ENCODE measurements at places on chromosomes 16 and 17. TPM values are rescaled to one million over a fixed set of nuclear protein-coding genes. Genes with fewer than 3 reads are reported as not detected.

The SPAG7 gene
- polyA plus RNA-seq = 96.7 TPM

The CLDN9 gene
- polyA plus RNA-seq = not detected

The HOXB3 gene
- polyA plus RNA-seq = 0.65 TPM

The C16orf92 gene
- not detected for polyA plus RNA-seq

The MAFG gene
- 7.4 TPM for polyA plus RNA-seq

The BIRC5 gene
- 0.20 TPM for polyA plus RNA-seq

The RBBP6 gene
- polyA plus RNA-seq = 13.2 TPM

The SP2 gene
- polyA plus RNA-seq = 6.8 TPM

The SECTM1 gene
- 209 TPM for polyA plus RNA-seq

The CTRL gene
- 0.69 TPM for polyA plus RNA-seq

The NOL11 gene
- 11.4 TPM for polyA plus RNA-seq

- H3K27ac ChIP-seq = no peak within 1 kb of the TSS
- no peak within 1 kb of the TSS for H3K4me3 ChIP-seq
- no peaks in the 10 kb centered on the region for H3K27me3 ChIP-seq
- H3K4me1 ChIP-seq = no peaks in the 10 kb centered on the region
Observed at GRCh38 chr17:67044016-67044772, at the start of gene CACNG1. Gene CACNG1, plus strand, starts transcription at chr17:67044554. Its CDS starts 107 bp downstream, at chr17:67044661.

GRCh38 chr16:23317266-23317661 is 15.2 kb downstream of the SCNN1B start:
- no peaks in the 10 kb centered on the region for H3K36me3 ChIP-seq
- H3K27me3 ChIP-seq = no peaks in the 10 kb centered on the region
- no peaks in the 10 kb centered on the region for H3K4me1 ChIP-seq
- no peak overlapping the region for H3K4me3 ChIP-seq

- H3K27me3 ChIP-seq = no peaks in the 10 kb centered on the region
- H3K4me1 ChIP-seq = peaks cover 35% of the 10 kb centered on the region
- H3K4me3 ChIP-seq = no peak overlapping the region
- no peak overlapping the region for H3K27ac ChIP-seq
Observed at GRCh38 chr17:75853433-75853832, 1.7 kb downstream of the WBP2 start.

GRCh38 chr17:72145962-72146361 is 25.1 kb downstream of the SOX9 start:
- H3K4me1 ChIP-seq = no peaks in the 10 kb centered on the region
- no peaks in the 10 kb centered on the region for H3K36me3 ChIP-seq
- no peak overlapping the region for H3K27ac ChIP-seq
- DNase-seq = no peak
- no peaks in the 10 kb centered on the region for H3K27me3 ChIP-seq

GRCh38 chr16:15966836-15967546 is 17.6 kb downstream of the ABCC1 start:
- no peaks in the 10 kb centered on the region for H3K27me3 ChIP-seq
- peaks cover 5% of the 10 kb centered on the region for H3K36me3 ChIP-seq
- no peak for DNase-seq
- H3K4me3 ChIP-seq = no peak overlapping the region

- DNase-seq = no peak
- H3K27me3 ChIP-seq = no peaks in the 10 kb centered on the region
- H3K36me3 ChIP-seq = no peaks in the 10 kb centered on the region
Observed at GRCh38 chr16:88468275-88469129, 15.4 kb downstream of the ZFPM1 start.

DNA sequence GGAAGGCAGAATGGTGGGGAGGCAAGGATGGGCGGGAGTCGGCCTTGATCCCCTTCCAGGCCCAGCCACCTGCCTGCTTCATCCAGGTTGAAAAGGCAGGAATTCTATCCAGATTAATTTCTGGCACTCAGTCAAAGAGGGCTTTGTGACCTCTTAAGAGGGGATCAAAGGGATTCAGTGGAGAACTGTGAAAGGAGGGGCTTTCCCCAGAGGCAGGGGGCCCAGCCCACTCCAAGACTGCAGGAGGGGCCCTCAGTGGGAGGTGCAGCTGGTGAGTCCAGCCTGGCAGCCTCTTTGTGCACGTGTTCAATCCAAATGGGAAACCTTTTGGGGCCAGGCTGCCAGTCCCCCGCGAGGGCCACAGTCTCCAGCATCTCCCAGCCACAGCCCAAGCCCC is 148.5 kb upstream of the PLCG2 start:
- H3K27me3 ChIP-seq = no peaks in the 10 kb centered on the region
- H3K4me1 ChIP-seq = peaks cover 19% of the 10 kb centered on the region

DNA sequence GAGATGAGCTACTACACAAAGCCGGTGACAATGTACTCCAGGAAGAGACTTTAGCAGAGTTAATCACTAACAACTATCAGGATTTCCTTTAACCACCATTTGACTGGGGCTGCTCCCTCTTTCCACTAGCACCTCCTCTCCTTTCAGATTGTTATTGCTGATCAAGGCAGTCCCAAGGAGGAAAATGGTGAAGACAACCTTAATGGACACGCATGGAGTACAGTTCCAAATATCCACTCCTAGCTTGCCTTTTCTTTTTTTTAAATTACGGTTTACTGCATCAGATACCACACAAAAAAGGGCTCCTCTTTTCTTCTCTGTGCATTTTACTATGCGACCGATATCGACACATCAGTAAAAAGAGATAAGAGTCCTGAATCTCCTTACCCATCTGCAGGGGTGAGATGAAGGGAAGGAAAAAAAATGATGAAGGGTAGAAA is 30.9 kb downstream of the FAM222B start:
- H3K4me1 ChIP-seq = peaks cover 18% of the 10 kb centered on the region
- no peaks in the 10 kb centered on the region for H3K36me3 ChIP-seq
- H3K27me3 ChIP-seq = no peaks in the 10 kb centered on the region
- no peak overlapping the region for H3K27ac ChIP-seq
- peak overlapping the region; percentile 92 for H3K4me3 ChIP-seq

- no peak overlapping the region for H3K27ac ChIP-seq
- H3K36me3 ChIP-seq = peaks cover 76% of the 10 kb centered on the region
- no peaks in the 10 kb centered on the region for H3K4me1 ChIP-seq
- H3K4me3 ChIP-seq = no peak overlapping the region
Observed at GRCh38 chr17:73028299-73028755, 64.2 kb downstream of the SLC39A11 start.

DNA sequence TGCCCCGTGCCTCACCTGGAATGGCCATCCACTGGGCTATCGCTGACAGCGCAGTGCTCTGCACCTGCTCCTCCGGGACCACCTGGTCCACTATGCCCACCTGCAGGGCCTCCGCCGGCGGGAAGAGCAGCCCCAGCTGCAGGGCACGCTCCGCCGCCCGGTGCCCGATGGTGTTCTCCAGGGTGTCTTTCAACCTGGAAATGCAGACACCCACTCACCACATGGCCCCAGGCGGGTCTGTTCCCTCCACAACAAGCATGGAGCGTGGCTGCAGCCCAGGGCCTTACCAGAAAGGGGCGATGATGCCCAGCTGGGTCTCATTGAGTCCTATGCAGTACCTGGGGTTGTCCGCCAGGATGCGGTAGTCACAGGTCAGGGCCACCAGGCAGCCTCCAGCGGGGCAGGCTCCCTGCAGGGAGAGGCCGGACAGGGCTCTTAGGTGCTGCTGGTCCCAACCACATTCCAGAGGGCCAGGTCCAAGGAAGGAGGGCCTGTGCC is 6.8 kb downstream of the DNASE1L2 start:
- peaks cover 55% of the 10 kb centered on the region for H3K36me3 ChIP-seq
- no peak for DNase-seq
- H3K4me3 ChIP-seq = no peak overlapping the region
- H3K27ac ChIP-seq = no peak overlapping the region
- H3K4me1 ChIP-seq = no peaks in the 10 kb centered on the region
